ENCODE measurements at places on chromosomes 2 and 18.
A peak's percentile ranks its signal among the peaks of the same experiment; 100 is the strongest.

DNA sequence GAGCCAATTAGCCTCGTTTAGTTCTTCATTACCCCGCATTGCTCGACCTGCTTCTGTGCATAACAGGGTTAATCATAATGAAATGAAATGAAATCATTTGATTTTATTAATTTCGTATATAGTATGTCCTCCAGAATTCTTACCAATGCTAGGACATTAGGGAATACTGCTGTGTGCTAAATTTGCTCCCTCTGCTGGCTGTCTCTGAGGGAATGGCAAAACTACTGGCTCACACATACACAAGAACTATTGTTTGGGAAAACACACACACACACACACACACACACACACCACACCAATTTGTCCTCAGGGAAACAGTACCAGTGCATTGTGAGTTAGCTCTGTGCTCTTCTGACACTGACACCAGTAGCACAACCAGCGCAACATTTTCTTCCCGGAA, 273.3 kb upstream of the TCF4 start:
- DNase-seq, result no peak

- DNase-seq, result no peak
Observed at GRCh38 chr18:40553029-40553428, 1402.0 kb upstream of the PIK3C3 start.

DNA sequence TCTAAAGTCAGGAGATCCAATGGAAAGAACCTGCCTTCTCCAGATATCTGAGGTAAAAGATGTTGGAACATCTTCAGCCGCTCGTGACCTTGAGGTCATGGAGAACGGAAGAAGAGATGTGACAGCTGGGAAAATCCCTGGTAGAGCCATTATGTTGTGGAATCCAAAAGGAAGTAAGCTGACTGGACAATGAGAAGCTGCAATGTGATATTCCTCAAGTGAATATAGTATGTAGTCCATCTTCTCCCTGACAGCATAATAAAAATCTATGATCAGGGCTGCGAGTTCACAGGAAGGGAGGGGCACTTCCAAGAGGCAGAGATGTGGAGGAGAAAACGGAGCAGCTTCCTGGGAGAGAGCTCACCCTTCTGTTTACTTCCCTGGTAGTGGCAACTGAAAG, 201.0 kb upstream of the SP5 start:
- no peak for DNase-seq

GRCh38 chr2:3870222-3870621, 166.8 kb downstream of the DCDC2C start:
- DNase-seq, result no peak

GRCh38 chr2:54454548-54455130, 1.5 kb upstream of the SPTBN1 start:
- no peak for DNase-seq

GRCh38 chr2:112996635-112997034, 8.6 kb upstream of the IL36A start:
- no peak for DNase-seq

- no peak for DNase-seq
Observed at GRCh38 chr18:75090336-75090735, 118.6 kb downstream of the PTGR3 start.

- no peak for DNase-seq
Observed at GRCh38 chr2:235592836-235593235, 99.0 kb downstream of the AGAP1 start.

- DNase-seq, result no peak
Observed at GRCh38 chr2:75949385-75950030, 238.8 kb upstream of the GCFC2 start.

DNA sequence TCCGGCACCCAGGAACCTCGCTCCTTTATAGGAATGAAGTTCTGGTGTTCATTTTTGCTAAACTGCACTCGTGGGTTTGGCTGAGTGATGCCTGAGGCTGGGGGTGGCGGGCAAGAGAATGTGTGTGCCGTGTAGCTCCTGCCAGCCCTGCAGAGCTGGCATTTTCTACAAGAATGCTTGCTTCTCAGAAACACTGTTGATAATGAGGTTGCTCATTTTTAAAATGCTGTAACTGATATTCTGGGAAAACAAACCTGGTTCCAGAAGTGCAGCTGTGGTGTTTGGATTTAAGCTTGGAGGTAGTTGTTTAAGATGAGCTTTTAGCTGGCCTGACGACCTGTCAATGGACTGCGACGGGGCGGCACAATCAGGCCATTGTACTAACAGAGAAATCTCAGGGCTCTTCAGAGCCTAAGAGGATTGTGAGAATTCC, 511.9 kb upstream of the TNP1 start:
- DNase-seq, result no peak

DNA sequence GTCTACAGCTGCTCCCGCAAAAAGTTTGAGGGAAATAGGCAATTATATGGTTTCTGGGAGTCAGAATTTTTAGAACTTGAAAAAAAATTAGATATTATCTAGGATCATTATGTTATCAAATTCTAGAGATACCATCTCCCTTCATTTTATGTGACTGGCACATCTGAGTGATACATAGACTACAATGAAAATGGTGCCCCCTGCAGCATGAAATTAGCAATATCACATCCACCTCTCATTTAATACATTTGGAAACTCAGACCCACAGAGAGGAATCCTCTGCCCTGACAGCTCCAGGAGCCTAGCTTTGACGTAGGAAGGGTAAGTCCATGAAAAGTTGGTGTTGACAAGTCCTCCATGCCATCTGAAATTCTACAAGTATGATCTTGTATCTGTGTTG, 381.6 kb downstream of the SUCLG1 start:
- no peak for DNase-seq

- no peak for DNase-seq
Observed at GRCh38 chr18:13868501-13869271, 44.7 kb downstream of the MC5R start.

DNA sequence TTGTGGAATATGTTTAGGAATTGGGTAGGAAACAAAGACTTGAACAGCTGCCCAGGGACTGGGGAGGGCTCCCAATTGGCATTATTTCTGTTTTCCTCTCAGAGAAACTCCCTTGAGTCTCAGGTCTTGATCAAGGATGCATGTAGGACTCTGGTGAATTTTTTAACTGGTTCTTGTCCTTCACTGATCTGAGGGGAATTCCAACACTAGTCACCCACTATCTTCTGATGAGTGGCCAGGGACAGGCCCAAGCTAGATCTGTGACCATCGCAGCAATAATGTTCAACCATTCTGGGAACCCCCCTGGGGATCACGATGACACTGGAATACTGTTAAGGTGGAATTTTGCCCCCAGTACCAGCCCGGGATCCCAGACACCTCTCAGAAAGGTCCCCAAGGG, 132.0 kb downstream of the SH3BP4 start:
- no peak for DNase-seq

DNA sequence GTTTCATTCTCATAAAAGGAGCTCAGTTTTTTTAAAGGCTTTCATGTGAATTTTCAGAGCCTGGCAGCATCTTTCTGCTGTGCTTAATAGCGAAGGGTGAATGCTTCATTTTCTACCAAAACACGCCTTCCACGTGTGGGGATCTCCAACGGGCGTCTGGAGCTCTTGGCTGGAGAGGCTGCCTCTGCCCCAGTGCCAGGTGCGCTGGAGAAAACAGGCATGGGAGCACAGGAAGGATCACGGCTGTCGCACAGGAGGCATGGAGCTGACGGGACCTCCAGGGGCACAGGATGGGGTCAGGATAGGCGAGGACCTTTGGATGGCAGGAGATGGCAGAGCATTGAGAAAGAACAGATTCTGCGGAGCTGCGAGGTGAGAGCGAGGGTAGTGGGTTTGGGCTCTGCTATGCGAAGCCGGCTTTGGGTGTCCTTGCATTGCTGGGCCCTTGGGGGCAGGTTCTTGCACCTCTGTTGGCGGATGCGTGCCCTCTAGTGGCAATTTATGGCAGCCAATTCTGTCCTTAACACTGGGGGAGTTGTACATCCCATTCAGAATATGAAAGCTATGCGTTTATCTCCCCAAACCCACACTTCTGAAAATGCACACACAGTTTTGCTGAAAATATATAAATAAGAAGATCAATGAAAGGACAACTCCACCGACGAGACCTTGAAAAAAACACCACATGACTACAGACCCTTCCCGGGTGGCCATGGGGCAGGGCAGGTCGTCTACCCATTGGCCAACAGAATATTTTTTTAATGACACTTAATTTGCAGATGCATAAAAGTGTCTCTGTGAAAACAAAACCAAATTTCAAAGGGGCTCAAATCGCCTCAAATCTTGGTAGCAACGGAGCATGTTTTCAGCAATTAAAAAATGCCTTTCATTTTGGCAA, 90.4 kb upstream of the SLC35G4 start:
- peak; percentile 68 for DNase-seq

GRCh38 chr2:150575861-150576260, 88.4 kb upstream of the RND3 start:
- no peak for DNase-seq

DNA sequence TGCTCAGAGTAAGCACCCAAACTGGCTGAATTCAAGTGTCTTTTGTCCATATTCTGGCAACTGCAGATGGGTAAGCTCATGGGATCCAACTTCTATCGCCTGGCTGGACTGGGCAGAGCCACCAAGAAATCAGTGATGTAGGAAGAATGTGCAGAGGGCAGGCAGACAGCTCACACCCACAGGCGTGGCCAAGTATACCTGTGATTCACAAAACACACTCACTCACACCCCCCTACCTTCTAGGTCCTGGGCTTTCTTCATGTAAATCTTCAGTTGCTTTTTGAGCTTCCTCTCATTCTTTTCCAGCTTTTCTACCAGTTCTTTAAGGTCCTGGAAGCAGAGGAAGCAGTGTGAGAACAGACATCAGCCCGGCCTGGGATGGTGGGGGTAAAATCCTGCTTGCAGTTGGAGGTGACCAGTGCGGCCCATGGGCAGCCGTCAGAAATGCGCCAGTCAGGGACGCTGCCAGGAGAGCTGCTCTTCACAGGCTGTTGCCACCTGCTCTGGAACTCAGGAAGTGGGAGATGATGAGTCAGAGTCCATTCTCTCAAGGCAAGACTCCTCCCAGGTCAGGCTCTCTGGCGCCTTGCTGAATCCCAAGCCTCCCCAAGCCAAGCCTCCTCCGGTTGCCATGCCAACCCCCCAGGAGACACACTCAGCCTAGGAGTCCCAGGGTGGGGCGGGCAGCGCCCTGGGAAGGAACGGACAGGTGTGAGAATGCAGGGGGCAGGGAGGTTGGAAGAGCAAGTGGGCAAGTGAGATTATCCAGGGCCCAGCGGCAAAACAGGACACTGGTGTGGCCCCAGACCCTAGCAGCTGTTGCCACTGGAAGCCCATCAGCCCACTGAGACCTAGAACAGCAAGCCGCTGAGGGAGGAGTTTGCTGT, 36.2 kb upstream of the ACAA2 start:
- DNase-seq, result no peak
